Forelimb muscle (tissue), 1 donor: ENCODE measurements at places on chromosomes 7 and 10. TPM values are rescaled to one million over a fixed set of nuclear protein-coding genes. Genes with fewer than 3 reads are reported as not detected.

- no peak for DNase-seq
Measured at GRCh38 chr10:116211682-116212081, 61.3 kb downstream of the GFRA1 start.

DNA sequence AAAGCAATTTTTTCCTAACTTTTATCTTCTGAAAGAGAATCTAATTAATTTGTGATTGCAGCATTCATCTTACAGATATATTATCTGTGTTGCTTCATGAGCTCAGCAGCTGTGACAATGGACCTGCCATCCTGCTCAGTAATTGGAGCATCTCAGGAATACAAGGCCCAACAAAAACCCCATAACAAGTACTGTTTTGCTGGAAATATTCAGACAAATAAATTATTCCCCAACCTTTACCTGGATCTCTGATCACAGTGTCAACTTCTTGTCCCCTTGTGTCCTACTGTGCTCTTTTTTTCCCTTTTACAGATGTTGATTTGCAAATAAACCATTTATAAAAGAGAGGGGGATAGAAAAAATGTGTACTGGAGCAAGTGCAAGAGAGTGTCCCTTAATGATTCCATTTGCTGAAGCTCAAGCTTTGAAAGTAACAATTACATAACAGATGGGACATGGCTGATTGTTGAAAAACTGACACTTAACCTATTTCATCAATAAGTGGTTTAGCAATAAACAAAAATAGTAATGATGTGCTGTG, 1063.4 kb upstream of the GHITM start:
- no peak for DNase-seq

Gene STEAP1B
- 1.7 TPM for polyA plus RNA-seq

Gene ASB10
- 6.2 TPM for polyA plus RNA-seq

GRCh38 chr10:5045095-5045494, 41.4 kb upstream of the AKR1C2 start:
- DNase-seq, result no peak

Gene ADCYAP1R1
- 6.7 TPM for polyA plus RNA-seq

Gene TCAF1
- polyA plus RNA-seq, result 206 TPM

- no peak for DNase-seq
Measured at GRCh38 chr10:33653584-33654367, 319.3 kb upstream of the NRP1 start.

DNA sequence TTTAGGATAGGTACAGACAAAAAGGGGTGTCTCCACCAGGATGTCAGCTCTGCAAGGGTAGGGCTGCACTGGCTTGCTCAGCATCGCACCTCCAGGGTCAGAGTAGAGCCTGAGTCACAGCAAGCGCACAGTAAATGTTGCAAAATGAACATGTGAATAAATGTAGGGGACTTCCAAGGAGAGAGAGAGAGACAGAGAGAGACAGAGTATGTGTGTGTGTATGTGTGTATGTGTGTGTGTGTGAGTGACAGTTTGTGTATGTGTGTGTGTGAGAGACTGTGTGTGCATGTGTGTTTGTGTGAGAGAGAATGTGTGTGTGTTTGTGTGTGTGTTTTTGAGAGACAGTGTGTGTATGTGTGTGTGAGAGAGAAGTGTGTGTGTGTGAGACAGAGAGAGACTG, 163.3 kb downstream of the RPS24 start:
- no peak for DNase-seq

DNA sequence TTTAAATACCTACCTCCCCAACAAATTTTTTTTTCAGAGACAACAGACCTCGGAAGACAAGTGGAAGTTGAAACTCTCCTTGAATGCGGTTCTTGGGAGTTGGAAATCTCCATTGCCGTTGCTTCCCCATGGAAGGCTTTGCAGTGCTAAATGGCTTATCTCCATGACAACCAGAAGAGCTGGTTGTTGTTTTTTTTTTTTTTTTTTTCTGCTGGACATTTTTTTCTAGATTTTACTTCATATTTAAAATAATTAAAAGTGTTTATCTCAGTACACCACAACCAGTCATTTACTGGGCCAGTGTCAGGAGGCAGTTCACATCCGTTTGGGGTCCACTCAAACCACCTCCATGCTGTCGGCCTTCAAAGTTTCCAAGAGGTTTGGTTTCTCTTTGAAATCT, 348.5 kb upstream of the PRKCQ start:
- DNase-seq, result no peak

Gene SPDYE11
- 0.20 TPM for polyA plus RNA-seq

- no peak for DNase-seq
Measured at GRCh38 chr10:122786269-122786668, 59.4 kb downstream of the CUZD1 start.

Gene PLEKHA8
- 11.2 TPM for polyA plus RNA-seq

DNA sequence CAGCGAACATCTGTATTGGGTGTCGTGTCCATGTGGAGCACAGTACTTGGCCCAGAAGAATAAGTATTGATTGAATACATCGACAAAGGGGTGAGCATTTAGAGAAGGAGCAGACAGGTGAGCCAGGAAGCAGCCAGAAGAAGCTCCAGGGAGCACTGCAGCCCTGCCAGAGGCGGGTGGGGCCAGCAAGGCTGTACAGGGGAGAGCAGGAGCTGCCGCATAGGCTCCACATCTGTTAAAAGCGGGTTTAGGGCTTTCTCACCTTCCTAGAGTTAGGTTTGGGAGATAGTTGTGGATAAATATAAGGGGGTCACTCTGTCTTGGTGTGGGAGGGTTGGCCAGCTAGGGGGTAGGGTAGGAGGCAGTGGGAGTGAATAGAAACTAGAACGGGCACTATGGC, 1.3 kb upstream of the CPA1 start:
- DNase-seq, result no peak

Gene THAP5
- 19.5 TPM for polyA plus RNA-seq

GRCh38 chr7:30616318-30616717, 21.6 kb downstream of the GARS1 start:
- DNase-seq, result no peak

- no peak for DNase-seq
Measured at GRCh38 chr7:143337216-143337615, 21.3 kb downstream of the CLCN1 start.

DNA sequence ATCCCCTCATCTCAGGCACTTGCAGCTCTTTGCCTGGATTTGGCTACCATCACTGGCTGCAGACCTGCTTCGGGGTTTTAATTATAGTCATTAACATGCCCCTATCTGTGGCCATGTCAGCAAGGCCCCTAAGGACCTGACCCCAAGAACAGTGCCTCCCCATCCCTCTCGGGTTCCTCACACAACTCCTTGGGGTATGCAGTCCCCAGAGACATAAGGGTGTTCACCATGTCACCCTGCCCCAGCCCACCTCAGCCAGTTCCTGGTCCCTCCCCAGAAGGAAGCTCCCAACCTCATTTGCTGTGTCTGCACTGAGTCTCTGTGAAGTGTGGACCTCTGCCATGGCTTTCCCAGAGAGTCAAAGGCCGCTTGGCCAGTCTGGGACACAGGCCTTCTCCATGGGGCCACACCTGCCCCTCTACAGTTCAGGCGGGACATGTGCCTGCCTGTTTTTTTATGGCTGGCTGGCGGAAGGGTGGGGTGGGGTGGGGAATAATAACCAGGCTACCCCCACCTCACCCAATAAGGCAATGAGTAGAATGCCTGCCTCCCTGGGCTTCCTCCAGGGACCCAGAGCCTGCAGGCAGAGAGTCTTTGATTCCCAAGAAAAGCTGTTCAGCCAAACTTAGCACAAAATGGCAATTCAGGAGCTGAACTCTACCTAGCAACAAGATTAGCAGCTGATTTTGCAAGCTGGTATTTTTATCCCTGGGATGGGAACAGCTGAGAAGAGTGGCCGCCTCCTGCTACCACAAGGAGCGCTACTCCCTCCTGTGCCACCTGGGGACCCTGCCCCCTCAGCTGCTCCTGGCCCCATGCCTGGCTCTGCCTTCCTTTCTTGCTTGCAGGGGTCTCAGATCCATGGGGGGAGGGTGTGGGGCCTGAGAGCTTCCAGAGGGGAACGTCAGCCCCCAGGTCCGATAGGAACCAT, 23.7 kb upstream of the CAMK2B start:
- DNase-seq, result no peak

Gene ZNF425
- polyA plus RNA-seq, result 3.0 TPM

GRCh38 chr7:88306590-88307048, at the start of gene STEAP4:
Gene STEAP4 (minus strand): TSS chr7:88306894. CDS start chr7:88284269, 22,625 bp downstream.
- peak; percentile 62 for DNase-seq

GRCh38 chr10:61542596-61542995, 89.4 kb upstream of the TMEM26 start:
- DNase-seq, result no peak

Gene MMRN2
- polyA plus RNA-seq, result 18.5 TPM

GRCh38 chr10:79180414-79181221, 111.9 kb downstream of the ZMIZ1 start:
- DNase-seq, result no peak

DNA sequence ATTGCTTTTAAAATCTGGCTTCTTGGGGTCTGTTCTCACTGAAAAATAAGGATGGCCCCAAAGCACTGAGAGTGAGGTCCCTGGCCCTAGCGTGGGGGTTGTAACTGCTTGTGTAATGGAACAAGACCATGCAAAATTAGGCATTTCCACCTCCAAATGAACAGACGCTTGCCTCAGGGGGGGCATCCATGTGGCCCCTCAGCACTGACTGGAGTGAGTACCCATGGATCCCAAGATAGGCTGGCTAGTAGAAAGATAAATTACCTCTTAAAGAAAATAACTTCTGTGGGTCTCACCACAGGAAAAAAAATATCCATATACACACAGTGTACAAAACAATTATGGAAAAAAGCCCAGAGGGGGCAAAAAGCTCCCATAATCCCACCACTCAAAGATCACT, 15.2 kb upstream of the CPA1 start:
- no peak for DNase-seq

- no peak for DNase-seq
Measured at GRCh38 chr7:36964297-36964696, 240.0 kb upstream of the AOAH start.

DNA sequence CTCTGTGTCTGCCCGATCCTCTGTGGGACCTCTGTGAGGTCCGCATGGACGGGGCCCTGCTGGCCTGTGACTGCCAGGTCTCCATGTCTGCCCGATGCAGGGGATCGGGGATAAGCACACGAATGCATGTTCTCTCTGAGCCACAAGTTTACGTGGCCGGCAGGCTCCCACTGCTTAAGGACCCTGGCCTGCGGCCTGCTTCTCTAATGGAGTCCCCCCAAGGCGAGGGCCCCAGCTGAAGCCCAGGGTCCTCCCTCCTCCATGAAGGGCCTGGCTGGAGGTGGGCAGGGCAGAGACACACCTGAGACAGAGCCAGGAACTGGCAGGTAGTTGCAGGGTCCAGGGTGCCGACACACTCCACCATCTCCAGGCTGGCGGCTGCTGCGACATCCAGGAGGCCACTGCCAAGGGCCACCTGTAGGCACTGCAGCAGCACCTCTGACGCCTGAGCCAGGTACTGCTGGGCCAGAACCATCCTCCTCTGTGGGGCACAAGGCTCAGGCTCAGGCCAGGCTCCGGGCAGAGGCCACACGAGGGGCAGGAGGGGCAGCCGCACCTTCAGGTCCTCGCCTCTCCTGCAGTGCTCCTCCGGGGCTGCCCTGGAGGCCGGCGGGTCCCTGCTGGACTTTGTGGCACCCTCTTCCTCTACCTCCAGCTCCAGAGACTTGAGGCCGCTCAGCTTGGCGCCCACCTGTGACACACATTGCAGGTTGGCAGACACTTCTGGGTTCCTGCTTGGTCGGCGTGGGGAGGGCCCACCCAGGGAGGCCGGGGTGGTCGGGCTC, 60.9 kb upstream of the NKX6-2 start:
- no peak for DNase-seq
